ENCODE measurements at places on chromosomes 13 and 19.
A peak's percentile ranks its signal among the peaks of the same experiment; 100 is the strongest.

GRCh38 chr13:44312834-44313551 lies 60.6 kb upstream of the SERP2 start:
- peak; percentile 38 for DNase-seq

DNA sequence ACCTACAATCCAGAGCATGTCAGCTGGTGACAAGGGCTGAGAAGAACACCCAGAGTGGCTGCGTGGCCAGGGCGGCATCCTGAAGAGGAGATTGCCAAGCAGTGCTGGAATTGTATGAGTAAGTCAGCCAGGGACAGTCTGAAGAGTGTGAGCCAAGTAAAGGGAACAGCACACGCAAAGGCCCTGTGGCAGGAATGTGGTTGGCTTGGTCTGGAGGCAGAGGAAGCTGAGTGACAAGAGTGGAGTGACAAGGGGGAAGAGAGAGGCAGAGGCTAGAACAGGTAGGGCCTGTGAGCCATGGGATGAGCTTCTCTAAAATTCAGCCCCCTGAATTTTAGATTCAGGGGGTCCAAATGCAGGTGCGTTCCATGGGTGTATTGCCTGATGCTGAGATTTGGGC lies 53.7 kb upstream of the UQCRFS1 start:
- DNase-seq = no peak

GRCh38 chr19:4088975-4089374 lies 22.3 kb upstream of the ZBTB7A start:
- DNase-seq = no peak

DNA sequence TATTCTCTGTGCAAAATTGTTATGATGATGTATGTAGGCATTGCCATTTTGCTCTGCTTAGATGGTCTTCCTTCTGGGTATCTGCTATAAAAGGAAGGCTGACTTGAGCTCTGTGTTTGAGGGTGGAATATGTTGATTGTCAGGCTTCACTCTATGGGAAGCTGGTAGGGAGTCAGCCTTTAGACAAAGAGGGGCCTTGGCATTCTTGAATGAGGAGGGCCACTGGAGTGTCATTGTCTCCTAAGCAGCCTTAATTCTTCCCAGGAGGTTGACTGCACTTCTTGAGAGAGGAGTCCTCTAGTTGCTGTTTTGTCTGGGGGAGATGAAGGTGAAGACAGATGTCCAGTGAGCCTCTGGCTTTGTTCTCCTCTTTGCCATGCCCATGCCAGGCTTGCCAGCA lies 266.8 kb downstream of the KCNRG start:
- no peak for DNase-seq

DNA sequence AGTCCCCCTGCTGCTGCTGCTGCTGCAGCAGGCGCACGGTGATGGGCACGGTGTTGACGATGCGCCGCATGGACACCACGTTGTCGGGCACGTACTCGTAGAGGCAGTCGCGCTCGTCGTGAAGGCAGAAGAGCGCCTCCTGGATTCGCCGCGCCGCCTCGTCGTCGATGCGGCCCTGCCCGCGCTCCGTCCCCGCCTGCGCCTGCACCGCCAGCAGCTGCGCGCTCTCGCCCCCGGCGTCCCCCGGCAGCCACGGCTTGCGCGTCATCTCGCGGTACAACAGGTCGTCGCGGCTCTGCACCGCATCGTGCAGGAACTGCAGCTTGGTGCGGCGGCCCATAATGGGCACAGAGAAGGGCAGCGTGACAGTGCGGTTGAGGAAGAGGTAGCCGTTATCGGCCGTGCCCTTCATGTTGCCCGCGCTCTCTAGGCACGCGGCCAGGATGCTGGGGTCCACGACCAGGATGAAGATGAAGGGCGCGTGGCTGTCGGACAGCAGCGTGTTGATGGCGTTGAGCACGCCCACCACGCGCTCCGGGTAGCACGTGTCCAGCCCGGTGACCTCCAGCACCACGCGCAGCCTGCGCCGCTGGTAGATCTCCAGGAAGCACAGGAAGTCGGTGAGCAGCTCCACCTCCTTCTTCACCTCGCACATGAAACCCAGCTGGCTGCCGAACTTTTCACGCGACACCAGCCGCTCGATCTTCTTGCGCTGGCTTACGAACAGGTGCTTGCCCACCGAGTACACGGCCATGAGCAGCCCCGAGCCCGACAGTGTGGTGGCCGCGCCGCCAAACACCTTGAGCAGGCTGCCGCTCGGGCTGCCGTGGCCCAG lies 8.1 kb downstream of the NKPD1 start:
- no peak for DNase-seq

- DNase-seq = no peak
Observed at GRCh38 chr13:20738616-20739015, 35.1 kb downstream of the IL17D start.

GRCh38 chr19:42249149-42249750 lies 5.7 kb downstream of the ERF start:
- DNase-seq = no peak

GRCh38 chr19:49596954-49597702 lies 6.1 kb downstream of the PRR12 start:
- no peak for DNase-seq

DNA sequence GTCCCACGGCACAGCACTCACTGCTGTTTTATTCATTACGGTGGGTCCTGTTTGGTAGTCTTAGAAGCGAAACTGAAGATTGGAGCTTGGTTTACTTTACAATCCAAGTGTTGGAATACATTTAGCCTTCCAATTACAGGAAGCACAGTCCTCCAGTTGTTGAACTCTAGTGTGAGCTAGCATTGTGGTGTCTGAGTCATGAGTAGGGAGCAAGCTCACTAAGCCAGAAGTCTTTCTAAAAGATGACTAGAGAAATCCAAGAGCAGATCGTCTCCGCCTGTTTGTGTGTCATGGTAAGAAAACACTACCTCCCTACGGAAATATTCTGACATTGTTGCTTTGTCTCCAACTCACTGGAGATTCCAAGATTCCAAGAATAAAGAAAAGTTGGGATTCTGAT lies 10.1 kb upstream of the SHISA2 start:
- DNase-seq = peak; percentile 74

DNA sequence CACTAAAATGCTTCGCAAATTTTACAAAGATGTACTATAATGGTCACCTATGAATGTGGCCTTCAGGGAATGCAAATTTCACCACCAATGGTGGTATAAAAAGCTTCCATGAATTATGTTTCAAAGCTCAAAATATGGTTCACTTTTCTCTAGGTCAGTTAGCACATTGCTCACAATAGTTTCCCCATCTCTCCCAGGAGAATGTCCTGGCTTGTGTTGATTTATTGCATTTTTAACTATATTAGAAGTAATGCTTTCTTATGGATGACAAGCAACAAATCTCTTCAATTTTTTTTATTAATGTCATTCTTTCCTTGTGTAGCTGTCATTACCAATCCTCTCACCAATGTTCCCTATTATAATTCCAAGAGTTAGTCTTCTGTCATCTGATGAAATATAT lies 621.2 kb downstream of the TBC1D4 start:
- DNase-seq = no peak

GRCh38 chr19:16830679-16831078 lies 1.5 kb downstream of the SIN3B start:
- DNase-seq = no peak

DNA sequence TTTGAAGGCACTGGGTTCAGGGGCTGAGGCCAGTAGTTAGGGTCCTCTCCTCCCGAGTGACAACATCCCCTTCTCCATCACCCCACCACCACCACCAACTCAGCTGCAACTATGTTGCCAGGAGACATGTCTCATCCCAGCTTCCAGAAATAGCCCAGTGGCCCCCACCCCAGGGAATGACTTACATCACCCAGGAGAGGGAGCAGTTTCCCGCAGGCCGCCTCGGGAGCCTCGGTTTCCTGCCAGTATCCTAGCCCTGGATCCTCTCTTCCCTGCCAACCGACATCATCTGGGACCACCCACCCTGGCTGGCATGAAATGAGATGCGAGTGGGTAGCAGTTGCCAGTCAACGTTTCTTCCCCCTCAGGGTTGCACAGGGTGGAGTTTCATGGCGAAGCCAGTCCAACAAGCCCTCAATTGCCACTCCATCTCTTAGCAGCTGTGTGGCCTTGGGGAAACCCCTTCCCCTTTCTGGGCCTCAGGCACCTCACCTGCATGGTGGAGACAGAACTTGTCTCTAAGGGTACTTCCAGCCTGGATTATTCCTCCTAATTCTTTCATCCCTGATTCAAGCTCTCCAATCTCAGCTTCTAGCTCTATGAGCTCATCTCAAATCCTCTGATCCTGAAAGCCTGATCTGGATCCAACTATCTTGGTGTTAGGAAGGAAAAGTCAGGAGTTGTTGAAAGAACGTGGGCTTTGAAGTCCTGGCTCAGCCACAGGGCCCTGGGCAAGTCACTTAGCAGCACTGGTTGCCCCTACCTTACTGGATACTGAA lies 3.9 kb upstream of the GSK3A start:
- peak; percentile 81 for DNase-seq

GRCh38 chr19:17946965-17947784 lies 14.4 kb downstream of the CCDC124 start:
- DNase-seq = no peak

- DNase-seq = no peak
Observed at GRCh38 chr19:990119-990571, 6.0 kb downstream of the WDR18 start.

DNA sequence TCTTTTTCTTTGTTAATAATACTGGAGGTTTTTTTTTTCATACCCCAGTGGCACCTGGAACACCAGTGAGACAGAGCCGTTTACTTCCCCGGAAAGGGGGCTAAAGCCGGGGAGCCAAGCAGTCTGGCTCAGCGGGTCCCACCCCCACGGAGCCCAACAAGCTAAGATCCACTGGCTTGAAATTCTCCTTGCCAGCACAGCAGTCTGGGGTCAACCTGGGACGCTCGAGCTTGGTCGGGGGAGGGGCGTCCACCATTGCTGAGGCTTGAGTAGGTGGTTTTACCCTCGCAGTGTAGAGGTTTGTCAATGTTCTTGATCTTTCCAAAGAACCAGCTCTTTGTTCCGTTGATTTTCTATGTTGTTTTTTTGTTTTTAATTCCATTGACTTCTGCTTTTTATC lies 94.6 kb upstream of the DIAPH3 start:
- no peak for DNase-seq

- no peak for DNase-seq
Observed at GRCh38 chr13:113074876-113075275, 30.7 kb upstream of the F7 start.

DNA sequence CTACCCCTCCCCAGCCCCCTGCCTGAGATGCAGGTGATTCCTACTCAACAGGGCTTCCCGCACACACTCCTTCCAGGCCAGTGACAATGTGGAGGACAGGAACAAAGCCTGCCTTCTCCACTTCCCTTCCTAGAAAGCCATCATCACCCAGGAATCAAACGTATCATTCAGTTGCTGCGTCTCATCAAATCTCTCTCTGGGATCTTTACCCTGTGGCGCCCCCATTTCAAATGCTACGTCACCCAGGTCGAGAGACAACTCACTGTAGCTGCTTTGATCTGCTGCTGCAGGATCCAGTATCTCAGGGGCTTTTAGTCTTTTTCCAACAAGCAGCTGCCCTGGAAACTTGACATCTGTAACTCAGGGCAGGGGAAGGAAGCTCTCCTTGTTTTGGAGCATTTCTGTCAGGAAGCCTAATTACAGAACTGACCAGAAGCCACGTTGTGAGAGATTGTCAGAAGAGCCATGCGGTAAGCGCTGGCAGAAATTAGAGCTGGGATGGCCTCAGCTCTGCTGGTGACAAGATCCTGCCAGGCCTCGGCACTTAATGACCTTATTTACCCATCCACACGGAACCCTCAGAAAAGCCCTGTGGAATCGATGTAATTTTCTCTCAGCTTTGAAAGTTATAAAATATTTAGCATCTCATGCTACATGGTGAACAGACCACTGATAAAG lies 140.5 kb downstream of the STK24 start:
- no peak for DNase-seq

- no peak for DNase-seq
Observed at GRCh38 chr13:40874138-40874779, 84.8 kb downstream of the SLC25A15 start.

GRCh38 chr13:112034231-112034630 lies 32.7 kb upstream of the SOX1 start:
- DNase-seq = no peak

GRCh38 chr19:37551129-37551993 lies 43.2 kb downstream of the ZNF571 start:
- DNase-seq = no peak

DNA sequence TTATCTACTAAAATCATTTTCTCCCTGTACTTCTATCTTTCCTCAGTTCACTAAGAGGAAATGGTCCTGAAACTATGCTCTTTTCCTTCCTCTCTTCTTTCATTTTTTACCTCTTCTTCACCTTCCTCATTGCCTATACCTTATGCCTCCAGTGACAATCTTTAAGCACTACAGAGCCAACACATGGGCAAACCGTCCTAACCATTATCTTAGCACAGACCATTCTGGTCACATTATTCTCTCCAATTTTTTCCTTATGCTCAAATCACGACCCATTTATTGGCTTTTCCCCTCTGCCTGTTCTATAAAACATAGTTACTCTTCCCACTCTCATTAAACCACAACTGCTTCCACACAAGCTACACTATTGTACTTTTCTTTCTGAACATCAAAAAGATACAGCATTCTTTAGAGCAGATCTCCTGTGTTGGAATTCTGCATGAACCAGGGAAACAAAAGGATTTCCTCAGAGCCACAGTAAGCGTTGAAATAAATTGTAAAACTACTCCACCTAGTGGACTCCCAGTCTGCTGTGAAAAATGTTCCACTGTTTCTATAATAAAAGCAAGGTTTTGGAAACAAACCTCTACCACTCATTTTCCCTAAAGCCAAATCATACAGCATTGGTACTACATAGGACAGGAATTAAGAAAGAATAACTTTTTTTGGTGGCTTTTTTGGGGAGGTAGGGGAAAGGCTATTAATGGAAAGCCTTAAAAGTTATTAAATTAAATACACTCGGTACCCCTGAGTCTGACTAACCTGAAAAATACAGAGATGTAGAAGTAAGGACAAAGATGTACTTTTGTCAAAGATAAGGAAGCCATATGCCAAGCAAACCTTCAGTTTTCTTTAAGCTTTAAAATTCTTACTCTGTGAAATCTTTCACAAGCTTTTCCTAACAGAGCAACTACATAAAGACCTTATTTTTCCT lies 19.5 kb downstream of the NUFIP1 start:
- peak; percentile 12 for DNase-seq

DNA sequence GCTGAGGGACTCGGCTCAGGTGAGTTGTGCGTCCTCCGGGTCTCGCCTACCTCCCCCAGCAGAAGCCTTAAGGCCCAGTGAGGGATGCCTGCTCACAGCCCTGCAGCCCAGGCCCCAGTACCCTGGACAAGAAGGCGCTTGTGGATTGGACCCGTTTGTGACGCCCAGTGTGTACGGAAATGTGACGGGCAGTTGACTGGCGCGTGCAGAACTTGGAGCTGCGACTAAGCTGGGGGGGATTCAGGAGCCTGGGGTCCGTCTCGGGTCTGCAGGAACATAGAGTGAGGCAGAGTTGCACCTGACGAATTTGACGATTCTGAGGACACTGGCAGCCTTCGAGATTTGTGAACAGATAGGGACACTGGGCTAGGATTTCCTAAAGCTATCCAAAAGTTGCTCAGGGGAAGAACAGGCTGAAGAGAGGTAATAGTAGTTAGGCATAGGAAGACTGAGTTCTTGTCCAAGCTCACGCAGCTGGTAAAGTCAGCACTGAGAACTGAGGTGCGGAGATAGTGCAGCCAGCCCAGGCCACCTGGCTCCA lies 519 bp downstream of the ZNF551 start:
- no peak for DNase-seq

- no peak for DNase-seq
Observed at GRCh38 chr19:4974880-4975469, 6.1 kb downstream of the KDM4B start.

GRCh38 chr13:58329746-58330145 lies 698.2 kb downstream of the PCDH17 start:
- no peak for DNase-seq

Measured in amniotic stem cell (primary cell).